Gastrocnemius medialis (tissue), 4 donors: ENCODE measurements at places on chromosomes 13 and 19. TPM values are rescaled to one million over a fixed set of nuclear protein-coding genes. Genes with fewer than 3 reads are reported as not detected.

GRCh38 chr19:50921426-50922316, 10.5 kb upstream of the KLK4 start:
- no peak overlapping the region for H3K27ac ChIP-seq
- no peaks in the 10 kb centered on the region for H3K4me1 ChIP-seq
- no peaks in the 10 kb centered on the region for H3K36me3 ChIP-seq
- no peak overlapping the region for H3K4me3 ChIP-seq

- no peaks in the 10 kb centered on the region for H3K36me3 ChIP-seq
- H3K27ac ChIP-seq = no peak overlapping the region
- no peaks in the 10 kb centered on the region for H3K4me1 ChIP-seq
- H3K4me3 ChIP-seq = no peak overlapping the region
Measured at GRCh38 chr19:4196587-4197148, 14.2 kb downstream of the ANKRD24 start.

DNA sequence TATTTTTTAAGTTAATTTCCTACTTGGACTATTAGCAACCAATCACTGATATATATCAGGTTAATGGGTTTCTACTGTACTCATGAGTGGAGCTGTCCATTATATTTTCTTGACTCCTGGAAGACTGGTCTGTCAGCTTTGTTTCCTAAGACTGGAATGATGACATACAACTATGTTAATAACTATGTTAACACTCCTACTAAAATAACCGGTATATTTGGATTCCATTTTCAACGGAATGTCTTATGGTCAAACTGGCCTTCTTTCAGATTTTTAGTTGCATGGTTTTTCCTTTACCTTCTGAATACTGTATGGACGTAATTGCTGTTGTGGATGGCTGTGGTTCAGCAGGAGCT, 45.8 kb upstream of the GPI start:
- H3K4me1 ChIP-seq = peaks cover 64% of the 10 kb centered on the region
- H3K4me3 ChIP-seq = no peak overlapping the region
- no peaks in the 10 kb centered on the region for H3K36me3 ChIP-seq
- DNase-seq = no peak
- no peaks in the 10 kb centered on the region for H3K27me3 ChIP-seq

DNA sequence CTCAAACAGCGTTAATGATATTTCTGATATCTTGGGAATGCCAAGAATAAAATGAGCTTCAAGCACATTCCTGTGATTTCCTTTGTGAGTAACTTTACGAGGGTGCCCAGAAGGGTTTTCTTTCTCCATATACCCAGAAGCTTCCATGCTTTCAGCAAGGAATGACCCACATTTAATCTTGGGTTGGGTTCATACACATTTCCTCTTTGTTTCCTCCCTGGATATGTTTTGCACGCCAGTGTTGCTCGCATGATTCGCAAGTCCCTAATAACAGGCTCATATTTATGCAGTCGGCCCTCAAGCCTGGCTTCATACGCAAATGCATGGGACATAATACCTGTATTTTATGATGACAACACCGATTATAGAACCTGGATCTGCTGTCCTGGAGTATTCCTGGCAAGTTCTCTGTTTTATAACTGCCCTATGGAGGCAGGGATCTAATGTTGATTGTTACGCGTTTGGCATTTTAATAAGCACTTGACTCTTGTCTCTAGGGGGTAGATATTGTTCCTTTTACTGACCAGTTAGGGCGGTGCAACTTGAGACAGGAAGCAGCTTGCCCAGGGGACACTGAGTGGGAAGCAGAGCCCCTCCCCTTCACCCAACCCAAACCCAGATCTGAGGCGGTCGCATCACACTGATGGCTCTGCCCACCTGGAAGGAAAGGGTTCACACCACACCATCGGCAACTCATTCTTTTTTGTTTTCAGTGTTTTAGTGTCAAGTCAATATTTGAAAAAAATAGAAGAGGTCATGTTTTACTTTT, 220.4 kb upstream of the SOX1 start:
- H3K27me3 ChIP-seq = no peaks in the 10 kb centered on the region

DNA sequence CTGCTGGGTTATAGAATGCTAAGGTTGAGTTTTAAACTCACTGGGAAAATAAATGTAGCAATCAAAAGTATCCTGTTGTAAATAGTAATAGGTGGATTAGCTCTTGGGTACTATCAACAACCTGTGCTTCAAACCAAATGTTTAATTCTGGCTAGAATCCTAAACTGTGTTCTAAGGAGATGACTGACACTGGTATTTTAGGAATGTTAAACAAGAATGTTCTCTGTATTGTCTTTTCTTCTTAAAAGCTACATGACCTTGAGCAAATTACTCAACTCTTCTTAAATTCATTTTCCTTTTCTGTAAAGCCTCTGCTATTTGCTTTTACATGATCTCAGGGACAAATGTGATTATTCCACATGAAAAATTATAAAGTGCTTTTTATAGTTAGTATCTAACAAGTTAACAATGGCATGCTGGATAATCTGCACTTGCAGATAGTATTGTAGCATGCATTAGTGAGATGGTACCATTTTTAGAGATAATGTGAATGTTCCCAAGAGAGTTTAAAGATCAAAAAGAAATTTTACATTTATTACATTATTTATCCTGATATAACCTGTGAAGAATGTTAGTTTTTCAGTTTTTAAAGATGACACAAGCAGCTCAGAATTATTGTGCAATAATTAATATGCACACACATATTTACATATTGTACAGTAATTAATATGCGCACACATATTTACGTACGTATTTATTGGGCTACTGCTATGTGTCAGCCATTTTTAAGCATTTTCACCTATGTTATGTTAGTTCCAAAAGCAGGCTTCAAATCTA, 13.6 kb upstream of the EPSTI1 start:
- no peaks in the 10 kb centered on the region for H3K27me3 ChIP-seq
- no peak for DNase-seq
- H3K36me3 ChIP-seq = no peaks in the 10 kb centered on the region
- no peak overlapping the region for H3K27ac ChIP-seq
- H3K4me1 ChIP-seq = no peaks in the 10 kb centered on the region

DNA sequence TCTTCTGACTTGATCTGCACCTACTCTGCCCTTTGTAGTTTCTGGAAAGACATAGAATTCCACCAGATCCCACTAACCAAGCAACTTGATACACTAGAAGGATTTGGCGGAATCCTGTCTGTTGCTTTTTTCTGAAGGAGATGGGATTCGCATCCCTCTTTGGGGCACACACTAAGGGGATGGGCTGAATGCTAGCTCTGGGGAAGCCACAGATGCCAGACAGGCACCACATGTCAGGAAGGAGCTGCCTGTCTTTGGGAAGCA, 52.1 kb downstream of the SERP2 start:
- no peak overlapping the region for H3K27ac ChIP-seq
- DNase-seq = no peak
- H3K27me3 ChIP-seq = no peaks in the 10 kb centered on the region
- H3K36me3 ChIP-seq = no peaks in the 10 kb centered on the region
- H3K4me3 ChIP-seq = no peak overlapping the region

The SHISA7 gene
- not detected for total RNA-seq

DNA sequence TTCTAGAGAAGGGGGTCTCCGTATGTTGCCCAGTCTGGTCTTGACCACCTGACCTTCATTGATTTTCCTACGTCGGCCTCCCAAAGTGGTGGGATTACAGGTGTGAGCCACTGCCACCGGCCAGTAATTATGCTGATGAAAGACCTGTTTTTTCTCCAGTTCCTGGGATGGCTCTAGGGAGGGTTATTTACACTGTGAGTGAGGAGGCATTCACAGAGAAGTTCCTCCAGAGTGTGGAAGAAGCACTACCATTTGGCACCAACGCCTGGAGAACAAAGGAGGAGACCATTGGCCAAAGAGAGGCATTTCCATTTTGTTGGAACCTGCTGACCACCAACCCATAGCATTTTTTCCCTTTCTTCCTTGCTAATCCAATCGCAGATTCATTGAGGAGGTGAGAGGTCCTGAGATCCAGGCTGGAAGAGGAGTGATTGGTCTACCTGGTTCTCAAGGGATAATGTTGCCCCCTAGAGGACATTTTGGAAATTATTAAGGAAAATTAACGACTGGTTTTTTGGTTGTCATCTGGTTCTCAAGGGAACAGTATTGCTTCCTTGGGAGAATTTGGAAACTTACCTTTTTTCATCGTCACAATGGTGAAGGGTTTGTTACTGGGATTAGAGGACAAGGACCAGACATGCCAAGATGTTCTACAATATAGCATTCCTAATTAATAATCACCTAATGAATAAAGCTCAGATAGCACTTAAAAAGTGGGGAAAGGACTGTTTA, 5.5 kb upstream of the SAE1 start:
- no peaks in the 10 kb centered on the region for H3K4me1 ChIP-seq
- no peak overlapping the region for H3K27ac ChIP-seq
- no peak overlapping the region for H3K4me3 ChIP-seq
- no peak for DNase-seq
